ENCODE measurements at places on chromosomes 4 and X.

- DNase-seq: no peak
Measured at GRCh38 chrX:46398126-46398525, 147.1 kb downstream of the ZNF674 start.

- DNase-seq: no peak
Measured at GRCh38 chrX:85922821-85923220, 124.5 kb downstream of the CHM start.

- DNase-seq: no peak
Measured at GRCh38 chr4:119313237-119313636, 8.7 kb downstream of the FABP2 start.

DNA sequence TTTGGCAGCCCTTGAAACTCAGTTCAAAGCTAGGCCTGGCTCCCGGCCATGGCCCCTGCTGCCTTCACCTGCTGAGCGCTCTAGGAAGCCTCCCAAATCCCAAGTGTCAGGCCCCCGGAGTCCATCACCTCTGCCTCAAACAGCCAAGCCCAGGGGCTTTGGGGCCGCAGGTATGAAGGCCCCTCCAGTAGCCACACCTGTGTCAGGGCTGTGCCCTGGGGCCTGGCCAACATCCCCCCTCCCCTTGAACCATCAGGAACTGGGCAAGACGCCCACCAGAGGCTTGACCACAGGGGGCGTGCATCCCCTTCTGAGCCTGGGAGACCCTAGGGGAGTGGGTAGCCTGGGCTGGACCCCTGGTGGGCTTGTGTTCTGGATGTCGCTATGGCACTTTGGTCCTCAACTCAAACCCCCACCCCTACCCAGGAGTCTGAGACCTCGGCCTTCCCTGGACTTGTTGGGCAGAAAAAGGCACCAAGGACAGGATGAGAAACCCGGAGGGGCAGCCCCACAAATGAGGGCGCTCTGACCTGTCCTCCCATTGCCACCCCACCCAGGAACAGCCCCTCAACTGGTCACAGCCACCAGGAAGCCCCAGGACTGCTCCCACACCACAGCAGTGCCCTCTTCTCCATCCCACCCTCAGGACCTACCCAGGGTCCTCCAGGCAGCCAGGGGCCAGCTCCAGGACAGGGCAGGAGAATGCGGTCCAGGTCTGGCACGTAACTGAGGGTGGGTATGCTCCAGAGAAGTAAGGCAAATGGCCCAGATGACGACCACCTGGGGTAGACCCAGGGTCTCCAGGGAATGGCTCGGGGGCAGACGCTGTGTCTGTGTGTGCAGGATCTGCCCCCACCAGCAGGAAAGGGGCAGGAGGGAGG is 4.2 kb upstream of the SLBP start:
- no peak for DNase-seq

- DNase-seq: no peak
Measured at GRCh38 chr4:57318703-57319102, 208.5 kb upstream of the IGFBP7 start.

- no peak for DNase-seq
Measured at GRCh38 chr4:22514001-22514400, 1.9 kb downstream of the ADGRA3 start.

DNA sequence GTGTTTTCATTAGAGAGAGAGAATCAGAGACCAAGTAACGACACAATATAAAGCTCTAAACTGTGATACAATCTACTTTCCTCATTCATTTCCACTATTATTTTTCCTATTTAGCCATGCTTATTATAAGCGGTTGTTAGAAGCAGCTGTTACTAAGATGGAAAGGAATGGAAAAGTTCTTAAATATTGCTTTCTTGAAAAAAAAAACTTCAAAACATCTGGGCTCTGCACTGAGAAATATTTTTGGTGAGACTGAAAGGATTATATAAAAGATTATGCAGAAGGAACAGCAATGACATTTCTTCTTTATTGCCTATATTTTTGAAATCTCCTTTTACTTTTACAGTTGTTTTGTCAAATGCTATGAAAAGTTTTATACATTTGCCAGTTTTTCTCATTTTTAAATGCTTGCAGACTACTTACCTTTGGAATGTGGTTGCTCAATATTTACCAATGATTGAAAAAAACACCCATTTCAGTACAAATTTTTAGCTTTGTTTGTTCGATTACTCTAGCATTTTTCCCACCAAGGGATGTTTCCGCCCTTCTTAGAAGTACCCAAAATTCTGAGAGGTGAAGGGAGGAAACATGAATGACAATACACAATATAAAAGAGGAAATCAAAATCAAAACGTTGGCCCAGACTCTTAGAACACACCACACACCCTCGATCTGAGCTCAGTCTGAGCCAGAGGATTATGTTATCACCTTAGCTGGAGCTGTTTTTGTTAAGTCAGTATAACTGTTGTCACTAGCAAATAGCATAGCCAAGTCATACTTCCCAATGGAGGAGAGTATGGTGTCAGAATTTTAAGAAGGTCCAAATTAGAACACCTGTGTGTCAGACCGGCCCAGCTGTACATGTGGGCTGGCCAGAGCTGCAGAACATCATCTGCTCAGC is 18.4 kb downstream of the DKK2 start:
- DNase-seq: no peak

DNA sequence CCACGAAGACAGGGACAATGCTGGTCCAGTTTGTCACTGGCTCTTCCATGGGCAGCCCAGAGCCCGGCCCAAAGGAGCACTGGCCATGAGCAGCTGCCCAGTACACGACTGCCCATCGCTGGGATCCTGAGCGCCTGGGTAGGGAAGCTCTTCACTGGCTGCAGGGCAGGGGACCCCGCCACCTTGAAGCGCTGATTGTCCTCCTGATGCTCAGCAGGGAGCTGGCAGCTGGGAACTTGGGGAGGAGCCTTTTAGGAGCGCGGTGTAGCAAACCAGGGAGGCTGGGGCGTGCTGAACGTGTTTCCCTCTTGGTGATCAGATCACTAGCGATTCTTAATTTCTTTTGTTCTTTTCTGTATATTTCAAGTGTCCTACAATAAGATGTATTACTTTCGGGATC is 1.8 kb downstream of the L1CAM start:
- no peak for DNase-seq

GRCh38 chrX:131577999-131578734 is 34.3 kb downstream of the OR13H1 start:
- DNase-seq: no peak

Measured in stimulated activated CD4-positive, alpha-beta T cell treated with anti-CD3 and anti-CD28 coated beads, TNF-alpha, amount 100 ng/mL, for 1 hour (primary cell).